ENCODE measurements at places on chromosomes 2 and 18.

DNA sequence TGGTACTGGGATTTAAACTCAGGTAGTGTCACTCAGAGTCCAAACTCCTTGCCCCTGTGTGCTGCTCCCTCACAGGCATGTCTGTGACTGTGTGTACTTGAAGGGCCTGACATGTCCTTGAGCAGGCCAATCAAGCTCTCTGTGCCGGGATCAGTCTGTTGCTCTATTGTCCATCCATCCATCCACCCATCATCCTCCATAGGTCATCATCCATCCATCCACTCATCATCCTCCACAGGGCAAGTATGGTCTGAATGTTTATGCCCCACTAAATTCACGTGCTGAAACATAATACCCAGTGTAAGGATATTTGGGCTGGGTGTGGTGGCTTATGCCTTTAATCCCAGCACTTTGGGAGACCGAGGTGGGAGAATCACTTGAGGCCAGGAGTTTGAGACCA lies 24.5 kb upstream of the NEB start:
- DNase-seq, result no peak

- DNase-seq, result no peak
Measured at GRCh38 chr18:42290318-42291307, 335.6 kb downstream of the PIK3C3 start.

DNA sequence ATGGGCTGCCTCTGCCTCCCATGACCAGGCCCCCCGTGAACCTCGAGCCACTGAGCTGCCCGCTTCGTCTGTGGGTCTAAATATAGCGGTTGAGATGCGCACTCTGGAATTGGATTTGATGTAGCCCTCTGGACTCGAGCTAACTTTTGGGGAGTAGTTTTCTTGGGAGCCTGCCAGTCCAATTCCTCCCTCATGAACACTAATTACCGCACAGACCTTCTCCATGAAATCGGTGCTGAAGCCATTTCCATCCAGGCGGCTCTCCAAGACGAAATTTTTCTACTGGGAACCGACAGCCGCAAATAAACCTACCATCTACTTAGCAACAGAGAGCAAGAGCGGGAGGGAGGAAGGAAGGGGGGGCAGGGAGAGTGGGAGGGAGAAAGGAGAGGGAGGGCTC lies 63.6 kb downstream of the CELF4 start:
- no peak for DNase-seq

GRCh38 chr2:138496096-138496651 lies 5.4 kb upstream of the SPOPL start:
- no peak for DNase-seq

GRCh38 chr2:202387608-202388342 lies 11.6 kb downstream of the BMPR2 start:
- DNase-seq, result no peak

DNA sequence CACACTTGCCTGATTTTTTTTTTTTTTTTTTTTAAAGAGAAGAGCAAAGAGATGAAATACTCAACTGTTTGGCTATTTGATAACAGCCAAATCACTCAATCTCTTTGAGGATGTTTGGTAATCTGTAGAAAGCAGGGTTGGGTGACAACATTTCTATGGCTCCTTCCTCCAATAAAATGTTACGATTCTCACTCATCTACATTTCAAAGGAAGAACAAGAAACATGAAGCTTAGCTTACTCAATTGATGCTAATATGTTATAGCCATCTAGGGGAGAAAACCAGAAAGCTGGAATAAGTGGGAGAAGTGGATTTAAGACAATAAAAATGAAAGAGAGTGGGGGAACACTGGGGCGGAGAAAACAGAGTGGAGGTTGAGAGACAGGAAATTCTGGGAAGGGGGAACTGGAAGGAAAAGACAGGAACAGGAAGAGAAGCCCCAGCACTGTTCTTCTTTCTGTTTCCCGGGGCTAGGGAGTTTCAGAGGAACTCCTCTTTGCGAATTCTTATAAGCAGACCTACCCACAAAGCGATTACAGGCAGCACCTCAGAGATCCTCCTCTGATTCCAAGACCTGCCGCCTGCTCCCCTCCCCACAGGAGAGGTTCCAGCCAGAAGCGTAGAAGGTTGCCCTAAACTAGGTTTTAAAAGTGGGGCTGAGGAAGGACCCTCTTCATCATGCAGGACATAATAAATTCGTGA lies 13.3 kb downstream of the ST3GAL5 start:
- DNase-seq, result no peak

DNA sequence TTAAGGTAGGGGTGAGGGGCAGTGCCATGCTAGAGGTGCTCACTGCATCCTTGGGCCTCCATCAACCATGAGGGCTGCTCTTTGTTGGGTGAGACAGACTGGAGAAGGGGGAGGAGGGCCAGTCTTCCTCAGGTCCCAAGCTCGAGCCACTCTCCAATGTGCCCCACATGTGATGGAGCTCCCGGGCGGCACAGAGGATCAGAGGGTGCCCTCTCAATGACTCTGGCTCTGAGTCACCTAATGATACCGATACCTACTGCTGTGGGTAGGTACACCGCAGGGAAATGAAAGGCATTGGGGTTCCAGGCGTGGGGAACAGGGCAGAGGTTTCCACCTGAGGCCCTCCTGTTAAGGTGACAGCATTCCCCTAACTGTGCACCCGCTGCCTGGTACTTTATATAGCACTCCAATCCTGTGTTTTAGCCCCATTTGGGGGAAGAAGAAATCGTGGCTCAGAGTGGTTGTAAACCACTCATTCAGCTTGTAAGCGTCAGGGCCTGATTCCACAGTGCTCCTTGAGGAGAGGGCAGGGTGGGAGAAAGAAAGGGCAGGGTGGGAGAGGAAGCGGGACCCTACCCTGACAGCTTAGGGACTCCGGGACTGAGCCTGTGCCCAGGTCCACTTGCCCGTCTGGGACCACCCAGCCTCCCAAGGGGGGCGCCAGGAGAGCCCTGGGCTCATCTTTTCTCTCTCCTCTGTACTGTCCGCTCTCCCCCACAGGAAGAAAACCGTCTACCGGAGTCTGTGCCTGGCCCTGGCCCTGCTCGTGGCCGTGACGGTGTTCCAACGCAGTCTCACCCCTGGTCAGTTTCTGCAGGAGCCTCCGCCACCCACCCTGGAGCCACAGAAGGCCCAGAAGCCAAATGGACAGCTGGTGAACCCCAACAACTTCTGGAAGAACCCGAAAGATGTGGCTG lies 1.8 kb downstream of the B3GNT7 start:
- DNase-seq, result no peak

- no peak for DNase-seq
Measured at GRCh38 chr2:189848276-189848675, 64.0 kb downstream of the PMS1 start.

DNA sequence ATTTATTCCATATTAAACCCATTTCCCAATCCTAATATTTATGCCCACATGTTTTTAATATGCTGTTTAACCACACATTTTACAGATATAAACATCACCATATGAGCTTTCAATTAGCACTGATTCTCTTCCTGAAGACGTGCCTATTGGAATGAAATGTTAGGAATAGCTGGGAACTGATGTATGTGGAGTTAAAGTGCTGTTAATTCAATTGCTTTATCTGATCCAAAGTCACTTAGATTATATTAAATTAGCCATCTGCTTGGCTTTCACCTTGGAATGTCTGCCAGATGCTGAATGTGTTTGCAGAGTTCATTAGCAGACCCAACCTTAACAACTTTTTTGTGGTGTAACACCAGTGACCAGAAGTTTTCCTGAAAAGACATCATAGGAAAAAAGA lies 942.9 kb upstream of the KLHL29 start:
- DNase-seq, result no peak

DNA sequence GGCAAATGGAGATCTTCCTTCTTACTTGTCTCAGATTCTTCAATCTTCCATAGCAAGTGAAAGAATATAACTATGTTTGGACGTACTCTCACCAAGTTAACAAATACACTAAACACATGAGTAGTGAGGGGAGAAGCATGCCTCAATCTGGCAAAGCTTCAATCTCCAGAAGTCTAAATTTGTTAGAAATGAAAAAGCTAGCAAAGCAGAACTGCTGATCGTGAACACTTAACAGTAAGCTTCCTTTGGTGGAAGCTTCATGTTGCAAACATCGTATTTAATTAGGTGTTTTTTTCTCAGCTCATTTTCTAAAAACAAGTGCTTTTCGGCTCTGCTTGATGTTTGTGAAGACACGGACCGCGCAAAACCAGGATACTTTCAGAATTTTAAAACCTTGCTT lies 12.7 kb upstream of the SCN1A start:
- no peak for DNase-seq

DNA sequence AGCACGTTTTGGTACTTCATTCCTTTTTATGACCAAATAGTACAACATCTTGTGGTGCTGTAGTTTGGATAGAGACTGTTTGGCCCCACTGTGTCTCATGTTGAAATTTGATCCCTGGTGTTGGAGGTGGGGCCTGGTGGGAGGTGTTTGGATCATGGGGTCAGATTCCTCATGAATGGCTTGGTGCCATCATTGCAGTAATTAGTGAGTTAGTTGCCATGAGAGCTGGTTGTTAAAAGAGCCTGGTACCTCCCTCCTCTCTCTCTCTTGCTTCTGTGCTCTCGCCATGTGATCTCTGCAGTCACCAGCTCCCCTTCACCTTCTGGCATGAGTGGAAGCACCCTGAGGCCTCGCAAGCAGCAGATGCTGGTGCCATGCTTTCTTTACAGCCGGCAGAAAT lies 50.9 kb downstream of the NCAPH start:
- no peak for DNase-seq

- DNase-seq, result no peak
Measured at GRCh38 chr2:232342635-232343565, 35.7 kb upstream of the ALPP start.

- no peak for DNase-seq
Measured at GRCh38 chr2:5618271-5618670, 73.9 kb upstream of the SOX11 start.

- DNase-seq, result no peak
Measured at GRCh38 chr2:234469972-234470371, 26.9 kb downstream of the ARL4C start.

DNA sequence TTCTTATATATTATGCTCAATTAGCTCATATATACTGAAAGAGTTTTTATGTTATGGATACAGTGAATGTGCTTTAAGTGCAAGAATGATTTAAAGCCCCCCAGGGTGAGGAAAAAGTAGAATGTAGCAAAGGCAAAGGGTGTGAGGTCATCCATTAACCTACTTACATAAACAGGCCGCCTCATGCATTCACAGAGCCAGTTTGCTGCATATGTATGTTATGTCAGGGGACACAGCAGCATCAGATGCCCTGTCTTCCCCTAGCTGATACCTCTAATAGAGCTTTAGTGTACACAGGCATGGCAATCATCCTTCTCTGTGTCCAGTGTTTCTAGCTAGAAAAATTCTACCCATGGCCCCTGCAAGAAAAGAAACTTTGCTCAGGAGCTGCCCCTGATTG lies 187.8 kb upstream of the FSHR start:
- DNase-seq, result no peak

DNA sequence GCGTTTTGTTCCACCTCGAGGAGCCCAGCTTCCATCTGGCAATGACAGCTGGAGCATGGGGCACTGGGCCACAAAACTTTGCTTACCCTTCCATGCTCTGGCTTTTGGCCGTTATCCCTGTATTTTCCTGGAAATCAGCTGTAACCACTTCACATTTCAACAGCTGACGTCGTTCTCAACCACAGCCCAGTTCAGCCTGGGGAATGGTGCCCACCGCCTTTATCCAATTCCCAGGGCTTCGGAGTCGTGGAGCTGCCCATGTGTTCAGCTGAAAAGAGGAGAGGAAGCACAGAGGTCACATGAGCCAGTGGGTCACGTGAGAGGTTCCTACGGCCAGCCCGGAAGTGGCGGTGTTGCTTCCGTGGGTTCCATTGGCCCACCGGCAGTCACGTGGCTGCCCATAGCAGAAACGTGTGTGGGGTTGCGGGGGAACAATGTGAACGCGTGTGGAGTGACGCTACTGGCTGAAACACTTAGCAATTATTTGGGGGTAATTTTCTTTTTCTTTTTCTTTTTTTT lies 16.7 kb upstream of the EDAR start:
- no peak for DNase-seq

- DNase-seq, result no peak
Measured at GRCh38 chr2:171553236-171553635, 31.0 kb downstream of the CYBRD1 start.

All from mesothelial cell of epicardium (in vitro differentiated cells).